Right lung (tissue), 10 donors: ENCODE measurements at places on chromosomes 4 and X.
A peak's percentile ranks its signal among the peaks of the same experiment; 100 is the strongest.

GRCh38 chr4:8267077-8267476 is 2.5 kb upstream of the HTRA3 start:
- DNase-seq, result peak; percentile 46

GRCh38 chr4:1972414-1972813 is 36.4 kb downstream of the NELFA start:
- DNase-seq, result no peak

- DNase-seq, result no peak
Observed at GRCh38 chrX:12210196-12210815, 72.0 kb downstream of the FRMPD4 start.

DNA sequence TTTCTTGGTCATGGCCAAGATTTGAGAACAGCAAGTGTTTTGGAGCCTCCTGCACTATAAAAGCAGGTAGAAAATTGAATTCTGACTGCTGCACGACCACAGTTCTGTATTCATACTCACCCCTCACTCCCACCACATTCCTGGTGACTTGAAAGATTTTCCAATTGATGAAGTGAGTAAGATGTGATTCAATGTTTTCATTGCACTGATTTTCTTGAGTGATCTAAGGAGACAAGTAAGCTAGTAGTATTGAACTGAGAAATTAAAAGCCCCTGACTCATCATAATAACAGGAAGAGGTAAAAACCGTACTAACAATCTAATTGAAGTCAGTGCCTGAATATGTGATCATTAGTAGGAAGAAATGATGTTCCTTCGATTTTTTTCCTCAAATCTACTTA is 6.1 kb upstream of the SEC24D start:
- no peak for DNase-seq

- no peak for DNase-seq
Observed at GRCh38 chrX:72573158-72573511, 492 bp upstream of the HDAC8 start.
